ENCODE measurements at places on chromosomes 3 and 15. TPM values are rescaled to one million over a fixed set of nuclear protein-coding genes. Genes with fewer than 3 reads are reported as not detected.

DNA sequence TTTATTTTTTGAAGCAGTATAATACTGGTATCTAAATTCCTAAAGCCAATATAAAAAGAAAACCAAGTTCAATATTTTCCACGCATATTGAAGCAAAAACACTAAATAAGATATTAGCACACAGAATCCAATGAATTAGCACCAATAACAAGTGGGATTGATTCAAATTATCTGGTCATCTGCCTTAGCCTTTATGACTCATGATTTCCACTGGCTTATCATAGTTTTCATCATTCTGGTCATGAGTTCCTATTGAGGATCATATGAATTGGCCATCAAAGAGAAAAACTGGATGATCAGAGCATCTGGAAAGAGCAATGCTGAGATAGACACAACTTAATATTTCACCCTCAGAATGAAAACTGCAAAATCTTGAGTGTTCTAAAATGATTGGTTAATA lies 809.9 kb downstream of the MCTP2 start:
- DNase-seq, result no peak

DNA sequence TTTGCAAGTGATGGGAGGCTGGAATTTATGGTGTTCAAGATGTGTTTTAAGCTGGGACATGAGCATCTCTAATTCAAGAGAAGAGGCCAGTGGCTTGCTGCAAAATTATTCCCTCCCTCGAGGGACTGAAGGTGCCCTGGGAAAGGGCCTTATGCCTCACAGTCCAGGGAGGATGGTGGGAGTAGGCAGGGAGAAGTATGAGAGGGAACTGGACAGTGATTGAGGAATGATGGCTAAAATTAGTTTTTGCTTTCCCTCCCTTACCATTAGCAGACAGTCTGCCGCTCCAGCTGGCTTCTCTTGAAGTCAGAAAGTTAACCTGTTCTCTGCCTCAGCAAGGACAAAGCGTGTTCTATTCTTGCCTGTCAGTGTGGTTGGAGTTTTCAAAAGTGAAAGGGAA lies 139.8 kb upstream of the SEMA6D start:
- no peak for DNase-seq

GRCh38 chr3:21526461-21526860 lies 224.5 kb downstream of the ZNF385D start:
- no peak for DNase-seq

GRCh38 chr15:59196416-59196815 lies 10.2 kb upstream of the LDHAL6B start:
- DNase-seq, result no peak

DNA sequence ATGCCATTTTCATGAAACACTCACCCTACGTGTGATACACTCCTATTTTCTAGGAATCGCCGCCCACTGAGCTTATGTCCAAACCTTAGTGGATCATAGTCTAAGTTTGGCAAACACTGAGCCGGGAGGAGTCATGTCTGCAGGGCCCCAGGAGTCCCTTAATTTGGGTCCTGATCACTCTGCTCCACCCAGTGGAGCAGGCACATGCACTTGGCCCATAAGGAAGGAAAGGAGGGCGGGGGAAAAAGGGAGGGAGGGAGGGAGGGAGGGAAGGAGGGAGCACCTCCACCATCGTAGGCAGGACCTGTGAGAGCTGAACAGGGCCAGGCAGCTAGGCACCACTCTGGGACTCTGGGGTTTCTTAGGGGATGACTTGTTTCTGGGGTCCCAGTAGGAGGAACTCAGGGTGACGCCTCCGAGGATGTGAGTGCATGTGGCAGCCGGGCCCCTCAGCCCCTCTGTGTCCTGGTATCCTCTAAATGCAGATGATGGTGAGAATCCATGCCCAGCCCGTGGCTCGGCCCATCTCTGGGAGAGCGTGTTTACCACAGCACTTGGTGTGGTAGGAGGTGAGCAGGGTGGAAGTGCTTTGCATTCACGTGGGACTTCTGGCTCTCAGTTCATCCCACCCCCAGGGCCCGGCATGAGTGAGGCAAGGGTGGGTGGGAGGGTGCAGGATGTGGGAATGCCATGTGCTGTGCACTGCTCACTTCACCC lies 109.4 kb downstream of the KLF13 start:
- no peak for DNase-seq

GRCh38 chr3:42114130-42114725 lies 23.1 kb downstream of the TRAK1 start:
- no peak for DNase-seq

DNA sequence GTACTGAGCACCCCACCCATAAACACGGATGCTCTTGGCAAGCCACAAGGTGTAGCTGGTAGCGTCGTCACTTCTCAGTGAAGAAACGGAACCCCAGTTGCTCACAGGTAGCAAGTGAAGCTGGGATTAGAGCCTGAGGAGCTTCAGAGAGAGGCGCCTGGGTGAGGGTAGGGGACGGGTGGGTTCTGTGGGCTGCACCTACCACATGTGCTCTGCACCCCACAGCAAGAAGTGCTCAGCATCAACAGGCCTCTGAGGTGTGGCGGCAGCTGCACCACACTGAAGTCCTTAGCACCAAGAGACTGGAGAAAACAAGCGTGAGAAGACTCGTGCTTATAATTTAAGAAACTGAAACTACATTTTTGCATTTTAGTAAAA lies 9.8 kb downstream of the MAP6D1 start:
- no peak for DNase-seq

DNA sequence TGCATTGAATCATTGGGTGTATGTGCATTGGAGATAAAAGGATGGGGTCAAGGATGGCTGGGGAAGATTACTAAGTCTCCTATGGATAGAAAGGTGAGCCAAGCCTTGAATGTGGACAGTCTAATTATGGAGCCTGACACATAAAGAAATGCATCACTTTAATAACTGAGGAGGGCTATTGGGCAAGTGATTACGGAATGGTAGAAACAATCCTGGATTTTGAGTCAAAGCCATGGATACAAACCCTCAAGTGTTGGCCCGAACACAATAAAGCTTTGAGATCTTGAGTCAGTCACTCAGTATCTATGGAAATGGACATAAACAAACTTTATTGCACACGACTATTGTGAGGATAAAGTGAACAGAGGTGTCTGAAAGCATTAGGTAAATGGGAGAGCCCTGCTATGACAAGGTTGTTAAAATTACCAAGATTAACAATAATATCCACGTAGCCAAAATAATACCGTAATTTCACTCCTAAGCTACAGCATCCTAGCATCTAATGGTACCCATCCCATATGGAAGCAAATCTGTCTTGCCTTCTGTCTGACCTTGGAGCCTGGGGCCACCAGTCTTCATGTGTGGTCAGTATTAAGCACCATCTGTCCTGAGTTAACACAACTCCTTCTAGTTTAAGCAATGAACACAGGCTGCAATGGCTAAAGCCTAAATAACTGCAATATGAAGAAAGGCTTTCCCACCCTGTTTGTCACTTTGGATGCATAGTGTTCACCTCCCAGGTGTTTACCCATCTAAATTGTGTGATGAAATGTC lies 136.9 kb upstream of the PRICKLE2 start:
- DNase-seq, result no peak

GRCh38 chr15:85941186-85941855 lies 138.3 kb upstream of the AGBL1 start:
- no peak for DNase-seq

DNA sequence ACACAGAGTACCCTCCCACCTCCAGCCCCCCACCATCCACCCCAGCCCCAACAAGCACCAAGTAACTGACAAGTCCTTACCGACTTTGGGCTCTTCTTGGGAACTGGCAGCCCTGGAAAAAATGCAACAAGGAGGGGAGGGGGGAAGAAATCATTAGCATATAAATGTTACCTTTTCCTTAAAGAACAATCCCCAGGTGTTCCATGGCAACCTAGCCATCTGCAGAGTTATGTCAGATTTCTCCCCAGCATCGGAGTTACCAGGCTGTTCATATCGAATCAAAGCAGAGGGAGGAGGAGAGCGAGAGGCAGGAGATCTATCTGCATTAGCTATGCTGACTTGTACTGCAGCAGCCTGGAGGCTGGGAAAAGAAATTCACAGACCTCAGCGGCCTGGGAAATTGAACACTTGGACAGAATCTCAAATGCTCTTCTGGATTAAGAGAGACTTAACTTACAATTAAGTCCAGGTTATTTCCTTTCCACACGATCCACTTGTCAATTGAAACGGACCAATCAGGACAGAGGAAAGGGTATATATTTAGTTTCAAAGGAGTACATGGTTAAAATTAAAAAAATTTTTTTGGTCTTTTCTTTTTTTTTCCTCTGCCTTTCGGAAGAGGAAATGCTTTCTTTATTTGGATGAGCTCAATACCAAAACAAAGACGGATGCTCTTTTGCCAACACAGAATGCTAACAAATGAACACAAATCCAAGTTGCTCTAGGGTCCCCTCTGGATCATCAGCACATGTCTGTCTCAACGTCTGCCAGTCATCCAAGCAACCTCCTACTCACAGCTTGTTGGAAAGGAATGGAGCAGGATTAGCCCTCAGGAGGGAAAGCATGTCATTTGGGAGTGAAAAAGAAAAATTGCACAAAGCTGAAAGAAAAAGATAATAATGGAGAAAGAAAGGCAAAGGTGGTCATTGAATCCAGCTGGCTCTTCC lies 637.1 kb downstream of the MAGI1 start:
- DNase-seq, result no peak

GRCh38 chr3:78287085-78287484 lies 1247.2 kb downstream of the ROBO2 start:
- DNase-seq, result no peak

DNA sequence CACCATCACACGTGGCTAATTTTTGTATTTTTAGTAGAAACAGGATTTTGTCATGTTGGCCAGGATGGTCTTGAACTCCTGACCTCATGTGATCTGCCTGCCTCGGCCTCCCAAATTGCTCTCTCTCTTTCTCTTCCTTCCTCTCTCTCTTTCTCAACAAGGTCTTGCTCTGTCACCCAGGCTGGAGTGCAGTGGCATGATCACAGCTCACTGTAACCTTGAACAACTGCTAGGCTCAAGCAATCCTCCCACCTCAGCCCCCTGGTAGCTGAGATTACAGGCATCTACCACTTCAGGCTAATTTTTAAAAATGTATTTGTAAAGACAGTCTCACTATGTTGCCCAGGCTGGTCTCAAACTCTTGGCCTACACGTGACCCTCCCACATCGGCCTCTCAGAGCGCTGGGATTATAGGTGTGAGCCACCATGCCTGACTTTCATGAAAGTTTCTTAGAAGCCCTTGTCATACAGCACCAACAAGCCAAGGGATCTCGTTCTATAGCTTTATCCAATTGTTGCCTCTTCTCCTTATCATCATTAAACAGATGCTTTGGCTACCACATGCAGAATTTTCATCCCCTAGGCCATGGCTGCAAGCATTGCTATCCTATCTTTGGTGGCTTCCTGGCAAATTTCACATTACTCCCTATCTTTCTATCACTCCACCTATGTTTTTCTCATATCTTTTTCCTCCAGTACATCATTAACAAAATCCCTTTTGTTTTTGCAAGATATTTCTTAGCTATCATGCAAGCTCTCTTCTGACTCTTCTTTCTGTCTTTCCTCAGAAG lies 5.7 kb downstream of the CCDC32 start:
- DNase-seq, result no peak

DNA sequence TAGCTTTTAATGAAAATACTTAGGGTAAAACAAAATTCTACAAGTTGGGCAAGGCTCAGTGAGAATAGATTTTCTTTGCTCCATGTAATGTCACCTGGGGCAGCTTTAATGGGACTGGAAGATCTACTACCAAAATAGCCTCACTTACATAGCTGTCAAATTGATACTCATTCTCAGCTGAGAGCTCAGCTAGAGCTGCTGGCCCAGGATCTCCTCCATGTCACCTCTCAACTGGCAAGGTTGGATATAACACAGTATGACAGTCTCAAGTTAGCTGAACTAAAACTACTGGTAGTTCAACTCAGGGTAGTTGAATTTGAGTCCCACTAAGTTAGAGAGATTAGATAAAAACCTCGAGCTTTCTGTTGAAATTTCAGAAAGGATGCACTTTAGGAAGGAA lies 218.5 kb upstream of the PLSCR5 start:
- no peak for DNase-seq

DNA sequence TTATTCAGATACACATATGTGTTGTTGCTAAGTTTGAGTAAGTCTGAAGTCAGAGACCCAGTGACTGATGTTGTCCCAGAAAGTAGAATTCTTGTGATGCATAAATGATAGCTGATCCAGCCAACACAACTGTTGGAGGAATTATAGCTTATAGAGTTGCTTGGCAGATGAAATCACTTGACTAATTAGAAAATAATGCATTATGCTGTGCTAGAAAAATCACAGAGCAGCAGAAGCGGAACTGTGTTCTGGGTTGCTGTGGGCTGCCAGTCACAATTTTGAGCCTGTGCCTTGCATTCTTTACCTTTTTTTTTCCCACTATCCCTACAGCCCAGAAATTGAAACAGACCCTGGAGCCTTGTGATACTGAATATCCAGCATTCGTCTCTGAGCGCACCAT lies 90.0 kb upstream of the LRTM1 start:
- no peak for DNase-seq

DNA sequence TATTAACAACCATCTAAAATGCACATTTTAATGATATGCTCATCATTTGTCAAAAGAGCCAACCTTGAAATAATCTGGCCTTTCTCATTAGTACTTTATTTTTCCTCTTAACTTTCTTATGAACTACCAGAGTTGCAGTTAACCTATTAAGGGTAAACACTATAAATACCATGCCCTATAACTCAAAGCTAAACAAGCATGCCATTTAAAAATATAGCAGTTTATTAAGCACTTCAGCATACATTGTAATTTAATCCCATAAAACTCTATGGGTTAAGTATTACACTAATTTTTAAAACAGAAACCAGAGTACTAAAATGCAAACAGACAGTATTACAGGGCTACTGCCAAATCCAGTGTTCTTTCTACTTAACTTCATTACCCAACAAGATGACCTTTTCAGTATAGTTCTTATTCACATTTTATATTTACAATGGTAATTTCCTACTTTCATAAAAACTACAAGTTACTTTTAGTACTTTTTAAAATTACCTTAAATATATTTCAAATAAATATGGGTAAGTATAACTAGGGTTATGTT lies 11.8 kb downstream of the NPTN start:
- no peak for DNase-seq

DNA sequence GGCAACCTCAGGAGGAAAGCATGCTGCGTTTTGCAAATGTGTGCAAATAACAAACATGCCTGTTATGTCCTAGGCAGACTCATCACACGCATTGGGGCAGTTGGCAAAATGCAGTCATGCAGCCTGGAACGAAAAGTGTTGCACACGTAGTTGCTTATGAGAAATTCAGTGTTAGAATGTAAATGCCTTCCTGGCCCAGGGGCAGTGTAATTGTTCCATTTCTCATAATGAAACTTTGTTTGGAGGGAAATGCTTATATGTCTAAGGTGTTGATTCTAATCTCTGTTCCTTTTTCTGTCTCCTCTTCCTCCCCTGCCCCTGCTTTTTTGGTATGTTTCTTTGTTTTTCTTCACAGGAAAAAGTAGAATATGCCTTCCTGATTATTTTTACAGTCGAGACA lies 156.0 kb downstream of the CACNA1D start:
- DNase-seq, result no peak

- no peak for DNase-seq
These were observed 160.1 kb upstream of the BHLHE40 start for GRCh38 chr3:4818986-4819693.

- no peak for DNase-seq
These were observed 31.4 kb upstream of the UBE3A start for GRCh38 chr15:25470230-25470629.

GRCh38 chr15:48795901-48796300 lies 15.0 kb downstream of the CEP152 start:
- DNase-seq, result no peak

Gene GPR160
- total RNA-seq, result 49.7 TPM

Gene GOLGA6D
- 0.15 TPM for total RNA-seq

Gene TM6SF1
- 7.5 TPM for total RNA-seq

Gene IFT122
- 27.1 TPM for total RNA-seq

Gene ACAN
- 0.24 TPM for total RNA-seq

Gene CHRNA5
- 0.29 TPM for total RNA-seq

Gene ZNF660
- total RNA-seq, result 1.3 TPM

Gene RLBP1
- total RNA-seq, result not detected

Gene GOLGA8Q
- total RNA-seq, result 1.7 TPM

All from upper lobe of left lung (tissue), 6 donors.